ENCODE measurements at places on chromosomes 2 and 18.

- no peak for DNase-seq
Measured at GRCh38 chr2:177783091-177783490, 289.5 kb downstream of the PDE11A start.

GRCh38 chr2:105937498-105938097 is 192.9 kb downstream of the NCK2 start:
- no peak for DNase-seq

DNA sequence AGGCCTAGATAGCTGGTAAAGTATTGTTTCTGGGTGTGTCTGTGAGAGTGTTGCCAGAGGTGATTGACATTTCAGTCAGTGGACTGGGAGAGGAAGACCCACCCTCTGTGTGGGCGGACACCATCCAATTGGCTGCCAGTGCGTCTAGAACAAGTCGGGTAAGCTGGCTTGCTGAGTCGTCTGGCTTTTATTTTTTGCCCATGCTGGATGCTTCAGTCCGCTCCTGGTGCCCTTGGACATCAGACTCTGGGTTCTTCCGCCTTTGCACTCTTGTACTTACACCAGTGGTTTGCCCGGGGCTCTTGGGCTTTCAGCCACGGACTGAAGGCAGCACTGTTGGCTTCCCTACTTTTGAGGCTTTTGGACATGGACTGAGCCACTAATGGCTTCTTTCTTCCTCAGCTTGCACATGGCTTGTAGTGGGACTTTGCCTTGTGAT is 24.3 kb downstream of the DIS3L2 start:
- DNase-seq: peak; percentile 81

DNA sequence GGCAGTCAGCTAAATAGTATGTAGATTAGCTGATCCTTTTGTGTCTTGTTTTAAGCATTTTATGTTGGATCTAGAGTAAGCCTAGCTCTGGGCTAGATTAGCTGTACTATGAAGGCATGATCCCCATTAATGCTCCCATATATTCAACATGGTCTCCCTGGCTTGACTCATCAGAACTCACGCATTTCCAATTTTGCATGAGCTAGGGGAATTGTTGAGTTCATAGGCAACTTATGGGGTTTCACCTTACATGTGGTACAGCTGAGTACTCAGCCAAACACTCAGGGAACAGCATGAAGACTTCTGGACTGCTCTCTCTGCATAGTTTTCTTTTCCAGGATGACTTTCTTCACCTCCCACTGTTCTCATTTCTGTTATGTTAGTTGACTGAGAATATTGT is 248.2 kb downstream of the TMX3 start:
- no peak for DNase-seq
